Right ventricle myocardium inferior (tissue), 1 donor: ENCODE measurements at places on chromosomes 6 and 20. TPM values are rescaled to one million over a fixed set of nuclear protein-coding genes. Genes with fewer than 3 reads are reported as not detected.

The MDFI gene
- 1.3 TPM for total RNA-seq

DNA sequence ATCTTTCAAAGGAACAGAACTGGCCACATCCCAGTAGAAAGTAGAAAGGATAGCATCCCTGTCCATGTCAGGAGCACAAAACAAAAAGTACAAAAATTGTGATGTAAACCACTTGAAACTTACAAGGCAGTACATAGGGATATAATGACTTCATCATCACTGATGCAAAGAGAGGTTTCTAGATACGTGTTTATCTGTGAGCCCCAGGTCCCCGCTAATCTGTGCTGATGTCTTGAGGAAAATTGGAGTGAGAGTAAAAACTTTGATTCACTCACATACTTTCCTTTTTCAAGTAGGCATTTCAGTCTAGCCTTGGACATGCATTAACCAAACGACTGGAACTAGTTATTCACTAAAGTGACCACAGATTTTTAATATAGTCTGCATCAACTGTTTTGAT is 216.7 kb upstream of the QKI start:
- DNase-seq = no peak

DNA sequence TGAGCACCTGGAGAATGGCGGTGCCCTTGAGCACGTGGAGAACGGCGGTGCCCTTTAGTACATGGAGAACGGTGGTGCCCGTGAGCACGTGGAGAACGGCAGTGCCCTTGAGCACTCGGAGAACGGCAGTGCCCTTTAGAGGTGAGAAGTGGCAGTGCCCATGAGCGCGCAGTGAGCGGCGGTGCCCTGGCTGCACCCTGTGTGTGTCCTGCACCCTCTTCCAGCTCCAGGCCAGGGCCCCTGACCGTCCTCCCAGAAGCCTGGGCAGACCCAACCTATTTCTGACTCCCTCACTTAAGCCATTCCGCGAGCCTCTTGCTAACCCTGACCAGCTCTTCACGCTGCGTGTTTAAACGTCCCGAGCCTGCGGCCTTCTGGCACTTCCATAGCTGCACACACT is 151.3 kb downstream of the DLL1 start:
- no peak for DNase-seq

DNA sequence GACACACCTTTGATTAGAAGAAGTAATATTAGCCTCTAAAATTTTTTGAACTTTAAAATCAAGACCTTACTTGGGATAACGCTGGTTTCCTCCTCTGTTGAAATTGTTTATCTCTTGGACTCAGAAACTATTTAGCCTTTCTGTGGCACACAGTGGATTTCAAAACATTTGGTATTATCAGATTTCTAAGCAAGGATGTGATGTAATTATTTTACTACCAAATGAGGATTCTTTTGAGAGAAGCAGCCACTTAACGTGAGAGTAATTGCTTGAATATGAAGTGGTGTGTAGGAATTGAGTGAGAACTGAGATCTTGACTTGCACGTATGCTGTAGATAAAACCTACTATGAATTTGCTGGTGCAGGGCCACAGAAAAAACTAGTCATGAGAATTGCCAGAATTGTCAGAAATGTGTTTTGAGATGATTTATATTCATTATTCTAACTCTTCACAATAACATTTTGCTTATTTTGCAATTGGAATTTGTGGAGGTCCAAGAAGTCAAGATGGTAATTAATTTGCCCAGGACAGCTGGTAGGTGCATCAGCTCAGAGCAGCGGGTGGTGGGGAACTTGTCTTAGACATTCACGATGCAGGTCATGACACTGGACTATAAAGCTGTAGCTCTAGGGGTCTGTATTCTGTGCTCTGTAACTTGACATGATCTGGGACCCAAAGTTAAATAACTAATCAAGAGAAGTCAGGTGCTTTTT is 53.4 kb downstream of the AKAP12 start:
- no peak for DNase-seq

DNA sequence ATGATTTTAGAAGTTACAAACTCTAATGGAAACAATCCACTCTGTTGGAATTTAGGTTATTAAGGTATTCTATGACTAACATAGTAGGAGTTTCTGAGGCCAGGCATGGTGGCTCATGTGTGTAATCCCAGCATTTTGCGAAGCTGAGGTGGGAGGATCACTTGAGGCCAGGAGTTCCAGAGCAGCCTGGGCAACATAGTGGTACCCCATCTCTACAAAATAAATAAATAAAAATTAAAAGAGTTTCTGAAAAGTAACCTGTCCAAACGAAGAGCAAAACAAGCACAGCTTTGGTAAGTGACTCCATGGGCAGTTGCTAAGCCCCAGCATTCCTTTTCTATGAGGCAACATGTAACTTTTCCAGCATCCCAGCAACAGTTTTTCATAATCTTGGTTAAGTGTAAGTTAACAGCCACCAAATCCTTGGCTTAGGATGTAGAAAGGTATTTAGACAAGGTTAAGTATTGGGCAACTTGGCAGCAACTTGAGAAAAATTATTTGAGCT is 86.3 kb downstream of the SOX4 start:
- DNase-seq = no peak

- DNase-seq = no peak
Observed at GRCh38 chr6:7184502-7184901, 76.7 kb downstream of the RREB1 start.

GRCh38 chr20:22740829-22741228 is 156.5 kb upstream of the FOXA2 start:
- DNase-seq = no peak

GRCh38 chr20:3436864-3437574 is 29.6 kb upstream of the DNAAF9 start:
- no peak for DNase-seq

- no peak for DNase-seq
Observed at GRCh38 chr20:31844737-31845299, 586 bp downstream of the FOXS1 start.

DNA sequence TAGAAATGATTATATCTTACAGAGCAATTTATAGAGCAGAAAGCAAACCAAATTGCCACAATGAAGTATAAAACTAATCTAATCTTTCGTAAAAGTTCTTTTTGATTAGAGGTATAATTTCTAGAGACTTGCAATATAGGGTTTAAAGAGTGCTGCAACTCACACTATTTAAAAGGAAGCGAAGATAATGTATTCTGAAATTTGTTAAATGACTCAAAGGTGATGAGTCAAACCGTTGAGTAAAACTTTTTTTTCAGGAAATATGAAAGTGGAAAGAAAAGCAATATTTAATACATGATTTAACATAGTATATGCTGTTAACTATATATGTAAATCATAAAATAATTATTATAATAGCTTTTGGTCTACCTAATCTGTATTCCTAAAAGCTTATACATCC is 133.6 kb downstream of the SYNE1 start:
- DNase-seq = no peak

The IL17A gene
- total RNA-seq = not detected

The COX4I2 gene
- total RNA-seq = 7.1 TPM

- no peak for DNase-seq
Observed at GRCh38 chr6:6951355-6951754, 156.4 kb upstream of the RREB1 start.

The PTGIS gene
- total RNA-seq = 24.2 TPM

DNA sequence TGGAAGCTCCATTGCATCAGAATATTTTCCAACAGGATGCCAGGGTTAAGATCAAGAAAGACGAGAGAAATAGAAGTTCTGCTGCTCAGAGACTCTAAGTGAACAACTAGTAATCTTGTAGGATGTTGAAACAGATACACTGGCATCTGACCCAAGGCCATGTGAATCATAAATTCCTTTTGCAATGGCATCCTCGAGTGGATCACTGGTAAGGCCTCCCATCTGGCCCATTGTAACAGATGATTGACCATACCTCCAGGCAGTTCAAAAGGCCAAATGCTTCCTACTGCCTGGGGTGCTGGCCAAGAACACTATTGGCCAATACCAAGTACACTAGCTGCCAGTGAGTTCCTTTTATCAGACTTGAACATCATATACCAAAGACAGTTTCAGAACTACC is 9.9 kb upstream of the SLC17A3 start:
- DNase-seq = no peak

DNA sequence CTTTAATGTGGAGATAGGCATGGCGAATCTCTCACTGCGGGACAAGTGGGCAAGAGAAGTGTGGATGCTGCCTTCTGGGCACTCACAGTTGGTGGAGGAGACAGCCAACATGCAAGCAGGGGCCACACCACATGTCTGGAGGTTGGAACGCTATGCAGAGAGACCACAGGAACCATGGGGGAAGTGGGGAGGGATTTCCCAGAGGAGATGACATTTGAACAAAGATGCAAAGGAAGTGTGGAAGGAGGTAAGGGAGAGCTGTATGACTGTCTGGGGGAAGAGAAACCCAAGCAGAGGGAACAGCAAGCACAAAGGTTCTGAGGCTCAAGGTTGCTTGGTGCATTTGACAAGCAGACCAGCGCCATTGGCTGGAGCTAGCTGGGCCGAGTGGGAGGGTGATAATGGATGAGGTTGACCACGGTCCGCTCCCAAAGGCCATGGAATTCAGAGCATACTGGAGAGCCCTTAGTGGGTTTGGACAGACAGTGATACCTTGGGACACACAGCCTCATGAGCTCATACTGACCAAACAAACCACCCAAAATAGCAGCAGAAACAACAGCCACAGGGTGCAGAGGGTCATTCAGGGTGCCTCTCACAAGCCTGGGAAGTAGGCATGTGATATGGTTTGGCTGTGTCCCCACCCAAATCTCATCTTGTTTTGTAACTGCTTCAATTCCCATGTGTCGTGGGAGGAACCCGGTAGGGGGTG is 7.6 kb upstream of the FAM110A start:
- DNase-seq = no peak

- DNase-seq = no peak
Observed at GRCh38 chr20:57482148-57482547, 42.8 kb downstream of the CTCFL start.

- DNase-seq = no peak
Observed at GRCh38 chr6:169626649-169627048, 75.2 kb downstream of the WDR27 start.

DNA sequence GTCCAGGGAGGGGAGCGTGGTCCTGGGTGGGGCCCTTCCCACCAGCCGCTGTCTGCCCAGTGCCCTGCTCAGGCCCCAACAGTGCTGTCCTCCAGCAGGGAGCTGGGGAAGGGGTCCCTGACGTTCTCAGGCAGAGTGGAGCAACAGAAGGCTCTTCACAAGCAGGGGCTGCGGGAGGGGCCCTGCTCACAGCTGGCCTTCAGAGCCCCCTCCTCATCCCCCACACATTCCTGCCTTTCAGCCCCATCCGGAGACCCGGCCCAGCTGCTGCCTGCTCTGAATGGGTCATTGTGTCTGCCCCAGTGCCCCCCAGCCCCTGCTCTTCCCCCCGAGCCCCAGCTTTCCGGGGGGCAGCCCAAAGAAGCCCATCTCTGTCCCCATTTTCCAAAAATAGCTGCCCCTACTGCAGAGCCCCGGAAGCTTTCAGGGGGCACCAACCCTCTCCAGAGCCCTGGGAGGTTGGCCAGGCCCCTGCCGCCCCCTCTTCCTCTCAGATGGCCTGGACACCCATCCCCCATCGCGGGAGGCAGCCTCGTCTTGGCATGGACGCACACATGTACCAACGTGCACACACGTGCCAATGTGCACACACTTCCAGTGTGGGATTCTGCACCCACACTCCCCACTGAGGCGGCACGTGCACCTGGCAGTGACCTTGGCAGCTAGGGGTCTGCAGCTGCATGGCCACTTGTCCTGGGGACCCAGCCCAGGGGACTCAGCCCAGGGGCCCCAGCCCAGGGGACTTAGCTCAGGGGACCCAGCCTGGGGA is 3.7 kb downstream of the COL20A1 start:
- peak; percentile 54 for DNase-seq

The ATP9A gene
- 21.2 TPM for total RNA-seq

The OR2H1 gene
- not detected for total RNA-seq

GRCh38 chr6:130206479-130206878 is 16.3 kb downstream of the SAMD3 start:
- DNase-seq = no peak

DNA sequence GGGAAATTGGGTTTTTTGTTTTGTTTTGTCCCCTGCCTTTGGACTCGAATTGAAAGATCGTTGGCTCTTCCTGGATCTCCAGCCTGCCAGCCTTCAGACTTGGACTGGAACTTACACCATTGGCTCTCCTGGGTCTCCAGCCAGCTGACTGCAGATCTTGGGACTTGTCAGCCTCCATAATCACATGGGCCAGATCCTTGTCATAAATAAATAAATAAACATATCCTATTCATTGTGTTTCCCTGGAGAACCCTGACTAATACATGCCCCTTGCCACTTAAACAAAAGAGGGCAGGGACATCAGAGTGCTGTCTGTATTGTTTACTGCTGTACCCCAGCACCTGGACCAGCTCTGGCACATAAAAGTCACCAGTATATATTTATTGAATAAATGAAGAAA is 101.5 kb downstream of the CAP2 start:
- DNase-seq = no peak

GRCh38 chr6:156334966-156335365 is 442.2 kb upstream of the ARID1B start:
- no peak for DNase-seq

The ADIG gene
- total RNA-seq = 0.43 TPM

GRCh38 chr6:13789746-13790145 is 24.6 kb downstream of the MCUR1 start:
- DNase-seq = no peak

The PDCD2 gene
- total RNA-seq = 28.1 TPM

GRCh38 chr6:70706491-70707123 is 38.9 kb downstream of the SMAP1 start:
- no peak for DNase-seq

DNA sequence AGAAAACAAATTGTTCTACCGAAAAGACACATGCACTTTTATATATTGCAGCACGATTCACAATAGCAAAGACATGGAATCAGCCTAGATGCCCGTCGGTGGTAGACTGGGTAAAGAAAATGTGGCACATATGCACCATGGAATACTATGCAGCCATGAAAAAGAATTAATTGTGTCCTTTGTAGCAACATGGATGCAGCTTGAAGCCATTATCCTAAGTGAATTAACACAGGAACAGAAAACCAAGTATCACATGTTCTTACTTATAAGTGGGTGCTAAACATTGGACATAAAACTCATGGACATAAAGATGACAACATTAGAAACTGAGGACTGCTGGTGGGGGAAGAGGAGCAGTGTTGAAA is 32.4 kb downstream of the RALGAPB start:
- no peak for DNase-seq

The DDO gene
- 29.7 TPM for total RNA-seq

GRCh38 chr6:95169775-95170174 is 407.6 kb upstream of the MANEA start:
- no peak for DNase-seq

- DNase-seq = no peak
Observed at GRCh38 chr6:151167034-151167433, 72.7 kb upstream of the AKAP12 start.

- peak; percentile 55 for DNase-seq
Observed at GRCh38 chr20:48616481-48616880, 211.3 kb downstream of the PREX1 start.

- no peak for DNase-seq
Observed at GRCh38 chr6:144777249-144777648, 492.1 kb downstream of the UTRN start.
